ENCODE measurements at places on chromosomes 2 and 18.

- DNase-seq: no peak
Observed at GRCh38 chr2:189336276-189336975, 104.8 kb upstream of the WDR75 start.

- DNase-seq: no peak
Observed at GRCh38 chr2:164954186-164954585, 1.1 kb downstream of the SLC38A11 start.

- DNase-seq: peak; percentile 54
Observed at GRCh38 chr2:65661980-65662653, 229.7 kb upstream of the SPRED2 start.

GRCh38 chr2:22784566-22784965, 600.4 kb upstream of the KLHL29 start:
- no peak for DNase-seq

DNA sequence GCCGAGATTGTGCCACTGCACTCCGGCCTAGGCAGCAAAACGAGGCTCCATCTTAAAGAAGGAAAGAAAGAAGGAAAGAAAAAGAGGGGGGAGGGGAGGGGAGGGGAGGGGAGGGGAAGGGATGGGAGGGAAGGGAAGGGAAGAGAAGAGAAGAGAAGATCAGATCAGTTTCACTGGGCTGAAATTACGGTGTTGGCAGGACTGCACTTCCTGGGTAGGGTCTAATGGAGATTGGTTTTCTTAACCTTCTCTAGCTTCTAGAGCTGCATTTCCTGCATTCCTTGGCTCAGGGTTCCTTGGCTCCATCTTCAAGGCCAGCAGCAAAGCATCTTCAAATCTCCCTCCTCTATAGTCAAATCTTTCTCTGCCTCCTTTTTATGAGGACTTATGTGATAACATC, 349.1 kb upstream of the CRIM1 start:
- no peak for DNase-seq

- DNase-seq: no peak
Observed at GRCh38 chr2:159078443-159078842, 110.0 kb downstream of the TANC1 start.

- DNase-seq: peak; percentile 80
Observed at GRCh38 chr2:69770193-69770702, 28.3 kb downstream of the ANXA4 start.

- DNase-seq: no peak
Observed at GRCh38 chr2:44330801-44331200, 30.5 kb downstream of the PREPL start.

- no peak for DNase-seq
Observed at GRCh38 chr2:122780251-122780650, 1024.8 kb downstream of the TSN start.

GRCh38 chr2:225865468-225865867, 466.0 kb downstream of the NYAP2 start:
- DNase-seq: no peak

DNA sequence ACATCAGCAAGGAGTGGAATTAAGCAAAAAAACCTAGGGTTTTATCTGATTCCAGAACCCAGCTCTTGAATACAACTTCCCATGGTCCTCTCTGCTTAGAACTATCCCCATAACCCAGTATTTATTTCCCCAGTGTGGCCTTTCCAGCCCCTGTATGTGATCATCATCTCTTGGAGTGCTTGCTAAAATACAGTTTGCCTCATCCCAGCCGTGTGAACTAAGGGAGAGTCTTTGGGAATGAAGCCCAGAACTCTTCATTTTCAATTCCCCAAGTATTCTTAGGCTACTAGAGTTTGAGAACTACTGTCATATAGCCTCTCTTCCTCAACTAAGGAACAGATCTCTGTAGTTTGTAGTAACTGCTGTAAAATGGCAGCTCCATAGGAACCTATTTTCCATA, 173.1 kb downstream of the LCLAT1 start:
- no peak for DNase-seq

GRCh38 chr2:25342372-25343186, 854 bp upstream of the DNMT3A start:
- peak; percentile 88 for DNase-seq

GRCh38 chr18:78890388-78890787, 89.2 kb upstream of the SALL3 start:
- no peak for DNase-seq

GRCh38 chr2:27627963-27628766, 647 bp downstream of the CCDC121 start:
- DNase-seq: peak; percentile 87

GRCh38 chr2:156909983-156910382, 347.5 kb upstream of the GALNT5 start:
- no peak for DNase-seq

DNA sequence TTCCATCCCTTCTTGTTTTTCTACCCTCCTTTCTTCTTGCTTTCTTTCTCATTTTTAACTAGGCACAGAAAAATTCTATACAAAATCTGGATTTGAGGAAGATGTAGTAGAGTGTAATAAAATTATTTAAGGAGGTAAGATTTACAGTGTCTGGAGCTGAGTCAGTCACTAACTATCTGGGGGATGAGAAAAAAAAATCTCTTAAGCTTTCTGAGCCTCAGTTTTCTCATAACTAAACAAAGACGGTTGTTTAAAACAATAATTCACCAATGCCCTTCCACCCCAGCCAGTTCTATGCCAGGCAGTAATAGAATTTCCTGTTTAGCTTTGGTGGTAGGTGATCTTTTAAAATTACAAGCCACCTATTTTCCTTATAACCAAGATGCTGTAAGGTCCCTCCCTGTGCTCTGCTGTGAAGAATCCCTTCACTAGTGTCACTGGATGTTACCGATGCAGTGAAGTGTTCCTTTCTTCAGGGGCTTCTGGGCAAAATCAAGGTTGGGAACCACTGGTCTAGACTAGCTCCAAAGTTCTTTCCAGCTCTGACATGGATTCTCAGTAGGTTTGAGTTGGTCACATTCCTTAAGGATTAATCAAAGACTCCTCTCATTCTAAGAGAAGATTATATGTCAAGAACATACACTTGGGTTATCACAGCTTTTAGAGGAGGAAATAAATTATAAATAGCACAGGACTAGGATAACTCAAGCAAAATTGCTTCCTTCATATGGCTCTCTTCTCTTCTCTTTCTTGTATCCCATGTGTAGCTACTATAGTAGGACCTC, 289.0 kb downstream of the CDH2 start:
- no peak for DNase-seq

DNA sequence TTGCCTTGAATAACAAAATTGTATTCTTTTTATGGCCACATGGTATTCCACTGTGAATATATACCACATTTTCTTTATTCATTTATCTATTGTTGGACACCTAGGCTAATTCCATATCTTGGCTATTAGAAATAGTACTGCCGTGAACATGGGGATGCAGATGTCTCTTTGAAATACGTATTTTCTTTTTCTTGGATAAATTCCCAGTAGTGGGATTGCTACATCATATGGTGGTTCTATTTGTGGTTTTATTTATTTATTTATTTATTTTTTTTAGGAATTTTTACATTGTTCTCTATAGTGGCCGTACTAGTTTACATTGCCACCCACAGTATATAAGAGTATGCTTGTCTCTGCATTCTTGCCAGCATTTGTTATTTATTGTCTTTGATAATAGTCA, 679.8 kb upstream of the NRXN1 start:
- DNase-seq: no peak
